ENCODE measurements at places on chromosomes 1 and 21.

DNA sequence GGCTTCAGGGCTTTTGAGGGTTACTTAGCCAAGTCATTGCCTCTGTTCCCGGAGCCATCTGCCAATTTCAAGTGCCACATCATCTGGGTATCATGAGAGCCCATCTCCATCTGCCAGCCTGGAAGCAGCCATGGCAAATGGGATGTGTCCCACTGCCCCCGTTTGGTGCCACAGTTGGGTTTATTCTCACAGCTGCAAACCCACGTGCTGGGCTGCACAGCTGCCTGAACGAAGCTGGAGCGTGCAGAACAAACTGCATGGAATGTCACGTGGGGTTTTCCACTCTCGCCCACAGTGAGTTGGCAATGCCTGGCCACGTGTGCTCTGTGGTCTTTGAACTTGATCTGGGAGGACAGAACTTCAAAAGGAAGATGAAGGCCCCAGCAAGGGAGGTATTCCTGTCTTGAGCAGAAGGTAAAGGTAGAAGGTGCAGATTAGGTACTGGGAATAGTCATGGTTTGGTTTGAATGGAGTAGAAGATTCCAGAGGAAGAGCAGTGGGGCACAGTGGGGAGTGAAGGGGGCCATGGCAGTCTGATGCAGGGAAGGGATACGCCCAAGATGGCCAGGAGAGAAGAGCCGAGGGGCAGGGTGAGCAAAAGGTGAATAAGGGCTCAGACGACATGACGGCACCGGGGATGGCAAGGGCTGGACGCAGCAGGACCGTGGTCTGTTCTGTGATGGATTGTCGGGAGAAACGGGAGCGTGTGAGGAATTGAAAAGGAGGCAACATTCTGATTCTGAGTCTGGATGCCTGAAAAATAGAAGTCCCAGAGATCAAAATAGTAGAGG lies 222.0 kb downstream of the KAZN start:
- DNase-seq: no peak

DNA sequence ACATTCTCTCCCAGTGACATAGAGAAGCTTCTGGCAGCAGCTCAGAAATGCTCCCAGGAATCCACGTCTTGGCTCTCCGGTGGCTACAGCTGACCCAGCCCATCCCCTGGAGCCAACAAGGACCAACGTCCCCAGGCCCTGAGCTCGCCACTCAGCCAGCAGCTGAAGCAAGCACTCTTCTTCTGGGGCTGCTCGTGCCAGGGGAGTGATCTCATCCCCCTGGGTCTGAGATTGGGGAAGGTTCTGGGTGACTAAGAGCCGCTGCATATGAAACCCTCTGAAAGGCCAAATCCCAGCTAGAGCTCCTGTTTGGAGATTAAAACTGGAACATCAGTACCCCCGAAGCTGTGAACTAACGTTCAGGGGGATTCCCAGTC lies 487.9 kb downstream of the NPHP4 start:
- no peak for DNase-seq

DNA sequence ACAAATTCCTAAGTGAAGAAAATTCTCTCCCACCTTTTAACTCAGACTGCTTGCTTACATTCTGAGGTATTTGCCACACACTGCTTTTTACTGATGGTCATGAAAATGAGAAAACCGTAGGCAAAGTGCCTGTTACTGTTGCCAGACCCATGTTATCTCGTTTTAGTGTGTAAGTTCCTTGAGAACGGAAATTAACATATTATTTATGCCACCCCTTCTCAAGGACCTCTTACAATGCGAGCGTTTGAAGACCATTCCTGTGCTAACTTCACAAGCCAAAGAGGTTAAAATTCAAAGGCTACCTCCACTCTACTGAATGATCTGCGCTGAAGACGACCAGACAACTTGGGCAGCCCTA lies 509 bp downstream of the NVL start:
- DNase-seq: no peak

- no peak for DNase-seq
These were observed 356.7 kb upstream of the TMPRSS15 start for GRCh38 chr21:18760247-18760646.

DNA sequence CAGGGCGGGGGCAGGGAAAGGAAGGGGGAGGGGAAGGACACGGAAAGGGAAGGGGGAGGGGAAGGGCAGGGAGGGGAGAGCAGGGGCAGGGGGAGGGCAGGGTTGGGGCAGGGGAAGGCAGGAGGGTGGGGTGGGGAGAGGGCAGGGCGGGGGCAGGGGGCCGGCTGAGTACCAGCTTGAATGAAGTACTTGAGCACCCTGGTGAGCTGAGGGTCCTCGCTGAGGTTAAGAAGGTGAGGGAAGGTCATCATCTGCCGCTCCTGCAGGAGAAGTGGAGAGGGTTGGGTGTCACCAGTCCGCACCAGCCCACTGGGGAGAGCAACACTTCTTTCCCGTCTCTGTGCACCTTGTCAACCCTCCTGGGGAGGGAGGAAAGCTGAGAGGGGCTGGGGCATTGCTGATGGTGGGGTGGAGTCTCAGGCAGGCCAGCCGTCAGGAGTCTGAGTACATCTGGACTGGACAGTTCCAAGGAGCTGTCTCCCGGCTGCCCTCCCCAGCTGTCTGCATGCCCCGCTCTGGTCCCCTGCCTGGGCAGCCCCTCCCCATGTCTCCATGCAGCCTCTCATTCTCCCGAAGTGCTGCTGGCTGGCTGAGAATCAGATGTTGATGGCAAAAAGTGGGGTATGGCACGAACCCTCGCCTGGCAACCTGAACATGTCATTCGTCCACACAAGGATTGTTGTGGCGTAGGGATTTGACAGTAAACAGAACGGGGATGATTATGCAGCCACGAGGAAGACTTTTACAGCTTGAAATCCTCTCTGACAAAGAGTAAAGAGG lies 70.0 kb downstream of the SCCPDH start:
- no peak for DNase-seq

DNA sequence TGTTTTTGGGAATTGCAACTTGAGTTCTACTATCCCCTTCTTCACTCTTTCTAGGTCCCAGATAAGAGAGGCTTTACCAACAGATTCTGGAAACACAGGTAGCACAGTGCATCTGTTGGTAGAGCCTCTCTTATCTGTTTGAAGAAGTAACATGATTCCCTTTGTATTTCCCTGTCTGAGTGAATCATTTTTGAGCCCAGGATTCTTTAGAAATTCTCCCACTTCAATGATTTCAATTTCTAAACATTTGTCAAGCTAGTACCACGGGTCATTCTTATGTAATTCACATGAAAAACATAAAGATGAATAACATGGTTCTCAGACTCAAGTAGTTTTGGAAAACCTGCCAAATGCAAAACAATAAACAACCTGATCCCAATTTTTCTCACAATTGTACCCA lies 72.0 kb upstream of the DUSP10 start:
- no peak for DNase-seq

DNA sequence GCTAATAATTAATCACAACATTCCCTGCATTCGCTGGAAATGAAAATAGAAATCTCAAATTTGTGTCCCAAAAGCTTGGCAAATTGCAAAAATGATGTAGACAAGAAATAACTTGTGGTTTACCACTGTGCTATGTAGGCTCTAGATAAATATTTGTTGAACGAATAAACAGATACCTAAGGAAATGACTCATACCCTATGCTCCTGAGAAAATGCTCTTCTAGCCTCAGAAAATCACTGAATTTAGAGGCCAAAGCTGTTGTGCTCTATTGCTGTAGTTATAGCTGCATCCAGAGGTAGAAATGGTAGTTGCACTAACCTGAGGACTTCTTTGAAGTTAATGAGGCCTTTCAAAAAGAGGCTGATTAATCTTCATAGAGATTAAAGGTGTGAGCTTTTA lies 142.0 kb upstream of the ZNHIT6 start:
- DNase-seq: no peak

All from left lobe of liver (tissue), 2 donors.